ENCODE measurements at places on chromosomes 5 and 9. TPM values are rescaled to one million over a fixed set of nuclear protein-coding genes. Genes with fewer than 3 reads are reported as not detected.

DNA sequence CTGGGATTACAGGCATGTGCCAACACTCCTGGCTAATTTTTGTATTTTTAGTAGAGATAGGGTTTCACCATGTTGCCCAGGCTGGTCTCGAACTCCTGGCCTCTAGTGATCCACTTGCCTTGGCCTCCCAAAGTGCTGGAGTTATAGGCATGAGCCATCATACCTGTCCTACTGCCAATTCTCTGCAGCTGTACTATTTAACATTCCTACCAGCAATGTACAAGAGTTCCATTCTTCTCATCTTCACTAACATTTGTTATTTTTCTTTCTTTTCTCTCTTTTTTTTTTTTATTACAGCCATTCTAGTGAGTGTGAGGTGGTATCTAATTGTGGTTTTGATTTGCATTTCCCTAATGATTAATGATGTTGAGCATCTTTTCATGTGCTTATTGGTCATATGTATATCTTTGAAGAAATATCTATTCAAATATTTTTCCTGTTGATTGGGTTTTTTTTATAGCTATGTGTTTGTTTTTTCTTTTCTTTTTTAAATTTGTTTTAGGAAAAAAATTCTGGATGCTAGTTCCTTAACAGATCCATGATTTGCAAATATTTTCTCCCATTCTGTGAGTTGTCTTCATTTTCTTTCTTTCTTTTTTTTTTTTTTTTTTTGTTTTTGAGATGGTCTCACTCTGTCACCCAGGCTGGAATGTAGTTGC lies 17.4 kb downstream of the ANKHD1 start:
- no peak for DNase-seq

GRCh38 chr9:89986190-89986589 lies 381.4 kb downstream of the GADD45G start:
- no peak for DNase-seq

GRCh38 chr5:36743891-36744772 lies 132.4 kb upstream of the NIPBL start:
- DNase-seq, result no peak

The TRIP13 gene
- total RNA-seq, result 8.7 TPM

The STKLD1 gene
- total RNA-seq, result 0.32 TPM

DNA sequence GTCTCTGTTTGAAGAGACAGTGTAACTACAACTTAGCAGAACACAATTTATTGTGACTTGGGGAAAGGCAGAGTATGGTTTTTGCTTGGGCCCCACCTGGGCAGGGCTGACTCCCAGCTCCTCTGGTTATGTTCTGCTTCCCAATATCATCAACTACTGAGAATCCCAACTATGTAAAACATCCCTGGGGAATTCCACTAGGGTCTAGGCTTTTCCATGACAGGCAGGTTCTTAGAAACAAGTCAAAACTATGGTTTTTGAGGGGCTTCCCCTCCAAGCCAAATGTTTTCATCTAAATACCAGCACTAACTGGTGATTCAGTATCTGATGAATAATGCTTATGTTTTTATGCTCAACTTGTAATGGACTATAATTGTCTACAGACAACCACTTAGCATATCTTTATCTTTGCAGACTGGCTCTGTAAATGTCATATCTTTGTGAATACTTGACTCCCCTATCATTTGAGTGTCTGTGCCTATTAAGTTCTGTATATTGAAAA lies 409.5 kb downstream of the PDE4D start:
- DNase-seq, result no peak

- no peak for DNase-seq
Observed at GRCh38 chr9:127498298-127498697, 47.0 kb downstream of the LRSAM1 start.

GRCh38 chr9:20292002-20292401 lies 330.3 kb downstream of the MLLT3 start:
- DNase-seq, result no peak

DNA sequence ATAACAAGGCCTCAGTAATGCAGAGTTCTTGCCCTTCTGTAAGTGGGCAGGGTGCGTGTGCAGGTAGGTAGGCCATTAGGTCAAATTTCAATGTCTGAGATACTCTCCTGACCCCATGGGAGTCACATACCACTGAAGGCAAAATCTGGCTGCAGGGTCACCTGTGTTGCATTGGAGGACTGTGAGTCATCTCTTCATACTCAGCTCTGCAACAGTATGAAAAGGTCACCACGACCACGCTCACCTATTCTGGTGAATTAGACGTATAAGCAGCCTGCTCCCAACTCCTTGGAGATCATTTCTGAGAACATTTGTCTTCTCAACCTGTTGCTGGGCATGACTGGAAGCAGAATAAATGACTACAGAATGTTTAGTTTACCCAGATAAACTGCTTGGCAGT lies 599.8 kb downstream of the PDE4D start:
- no peak for DNase-seq

DNA sequence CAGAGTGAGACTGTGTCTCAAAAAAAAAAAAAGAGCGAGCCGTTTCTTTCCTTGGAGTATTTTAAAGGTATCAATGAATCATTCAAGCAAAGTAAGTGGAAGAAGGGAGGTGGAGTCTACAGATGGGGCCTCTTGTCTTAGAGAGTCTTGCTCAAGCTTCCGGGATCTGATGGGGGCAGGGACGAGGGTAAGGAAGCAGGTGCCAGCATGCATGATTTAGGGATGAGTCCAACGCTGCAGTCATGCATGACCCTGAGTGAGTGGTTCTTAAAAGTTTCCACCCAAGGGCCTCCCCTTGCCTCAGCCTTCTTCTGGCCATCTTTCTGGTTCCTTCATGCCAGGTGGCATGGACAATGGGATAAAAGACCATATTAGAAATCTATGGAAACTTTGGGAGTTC lies 79.6 kb downstream of the MYO10 start:
- no peak for DNase-seq

The PCDHGA1 gene
- 1.2 TPM for total RNA-seq

DNA sequence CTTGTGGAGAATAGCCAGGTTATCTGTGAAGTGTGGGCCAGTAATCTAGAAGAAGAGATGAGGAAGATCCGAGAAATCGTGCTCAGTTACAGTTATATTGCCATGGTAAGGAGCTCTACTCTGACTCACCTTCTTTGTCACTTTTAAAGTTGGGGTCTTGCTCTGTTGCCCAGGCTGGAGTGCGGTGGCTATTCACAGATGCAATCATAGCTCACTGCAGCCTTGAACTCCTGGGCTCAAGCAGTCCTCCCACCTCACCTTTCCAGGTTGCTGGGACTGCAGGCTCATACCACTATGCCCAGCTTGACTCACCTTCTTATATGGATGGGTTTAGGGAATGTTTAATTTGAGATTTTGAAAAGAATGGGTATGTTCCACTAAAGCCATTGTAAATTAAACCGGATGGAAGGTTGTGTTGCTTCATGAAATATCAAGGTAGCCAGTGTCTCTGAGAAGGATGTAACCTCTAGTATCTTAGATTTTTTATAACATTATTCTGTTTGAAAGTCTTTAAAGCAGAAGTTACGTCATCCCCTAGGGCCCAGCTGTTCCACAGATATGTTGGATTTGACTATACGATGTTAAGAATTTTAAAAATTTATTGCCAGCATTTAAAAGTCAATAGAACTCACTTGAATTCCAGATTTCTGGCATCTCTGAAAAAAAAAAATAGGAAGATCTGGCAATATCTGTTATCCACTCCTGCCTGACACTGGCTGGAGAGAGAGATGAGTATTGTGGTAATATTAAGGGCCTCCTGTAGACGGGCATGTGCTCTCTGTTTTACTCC lies 5.1 kb downstream of the CNOT8 start:
- no peak for DNase-seq

DNA sequence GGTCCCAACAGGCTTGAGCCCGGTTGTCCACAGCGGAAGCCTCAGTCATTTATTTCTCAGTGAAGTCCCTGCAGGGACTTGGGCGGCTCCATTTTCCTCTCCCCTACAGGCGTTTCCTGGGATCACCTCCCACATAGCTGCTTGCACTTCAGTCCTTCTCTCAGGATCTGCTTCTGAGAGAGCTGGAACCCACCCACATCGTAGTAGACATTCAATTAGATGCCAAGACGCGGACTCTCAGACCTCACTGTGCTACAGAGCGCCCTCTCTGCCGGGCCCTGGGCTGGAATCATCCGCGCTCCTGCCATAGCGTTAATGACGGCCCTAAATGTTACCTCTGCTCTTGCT lies 54.0 kb upstream of the ROR2 start:
- no peak for DNase-seq

DNA sequence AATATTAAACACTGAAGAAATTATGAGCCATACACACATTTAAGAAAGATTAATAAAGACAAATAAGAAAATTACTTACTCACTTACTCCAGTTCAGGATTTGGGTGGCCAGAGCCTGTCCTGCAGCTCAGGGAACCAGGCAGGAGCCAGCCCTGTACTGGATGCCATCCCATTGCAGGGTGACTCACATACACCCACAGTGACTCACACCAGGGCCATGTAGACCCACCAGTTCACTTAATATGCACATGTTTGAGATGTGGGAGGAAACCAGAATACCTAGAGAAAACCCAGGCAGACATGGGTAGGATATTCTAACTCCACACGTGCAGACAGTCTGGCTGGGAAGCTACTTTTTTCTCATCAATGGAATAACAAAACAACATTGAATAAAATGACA lies 49.6 kb upstream of the ADRB2 start:
- DNase-seq, result no peak

The MARVELD2 gene
- 5.9 TPM for total RNA-seq

DNA sequence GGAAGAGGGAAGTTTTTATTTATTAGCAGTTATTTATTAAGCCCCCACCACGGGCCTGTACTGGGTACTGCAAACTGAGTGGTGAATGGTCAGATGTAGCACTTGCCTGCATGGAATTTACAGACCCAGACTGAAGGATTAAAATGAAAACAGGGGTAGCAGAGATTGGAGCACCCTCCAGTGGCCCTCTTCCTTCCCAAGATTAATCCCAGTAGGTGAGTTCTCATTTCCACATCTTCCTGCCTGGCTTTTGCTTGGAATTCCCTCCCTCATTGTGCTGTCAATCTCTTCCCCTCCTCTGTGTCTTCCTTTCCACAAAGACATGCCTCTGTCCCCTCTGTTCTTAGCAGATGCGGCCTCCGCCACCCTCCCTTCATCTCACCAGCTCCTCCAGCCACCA lies 39.2 kb downstream of the MVB12B start:
- no peak for DNase-seq

- DNase-seq, result no peak
Observed at GRCh38 chr5:17359451-17360011, 138.5 kb upstream of the TAF11L2 start.

DNA sequence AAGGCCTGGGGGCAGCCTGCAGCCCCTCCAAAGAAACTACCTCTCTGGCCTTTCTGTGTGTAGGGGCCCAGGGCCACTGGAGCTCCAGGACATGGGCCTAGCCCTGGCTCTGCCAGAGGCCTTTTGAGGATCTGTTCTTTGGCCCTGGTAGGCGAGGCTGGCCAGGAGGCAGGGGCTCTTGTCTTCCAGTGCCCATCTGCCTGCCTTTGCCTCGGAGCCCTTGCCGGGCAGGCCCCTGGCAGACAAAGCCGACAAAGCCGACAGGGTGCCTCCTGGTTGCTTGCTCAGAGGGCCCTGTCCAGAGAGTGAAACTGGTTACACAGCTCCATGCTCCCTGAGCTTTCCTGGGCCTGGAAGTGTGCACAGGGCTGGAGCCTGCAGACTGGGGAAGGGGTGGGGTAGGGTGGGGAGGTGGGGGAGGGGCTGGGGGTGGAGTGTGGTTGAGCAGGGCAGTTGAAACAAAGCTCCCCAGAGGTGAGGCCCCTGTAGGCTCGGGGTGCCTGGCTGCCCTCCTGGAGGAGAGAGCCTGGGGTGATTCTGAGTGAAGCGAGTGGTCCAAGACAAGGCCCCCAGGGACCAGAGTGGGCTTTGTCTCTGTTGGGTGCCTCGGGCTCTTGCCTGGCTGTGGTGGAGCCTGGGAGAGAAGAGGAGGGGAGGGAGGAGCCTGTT lies 29.3 kb downstream of the PTPA start:
- DNase-seq, result no peak

DNA sequence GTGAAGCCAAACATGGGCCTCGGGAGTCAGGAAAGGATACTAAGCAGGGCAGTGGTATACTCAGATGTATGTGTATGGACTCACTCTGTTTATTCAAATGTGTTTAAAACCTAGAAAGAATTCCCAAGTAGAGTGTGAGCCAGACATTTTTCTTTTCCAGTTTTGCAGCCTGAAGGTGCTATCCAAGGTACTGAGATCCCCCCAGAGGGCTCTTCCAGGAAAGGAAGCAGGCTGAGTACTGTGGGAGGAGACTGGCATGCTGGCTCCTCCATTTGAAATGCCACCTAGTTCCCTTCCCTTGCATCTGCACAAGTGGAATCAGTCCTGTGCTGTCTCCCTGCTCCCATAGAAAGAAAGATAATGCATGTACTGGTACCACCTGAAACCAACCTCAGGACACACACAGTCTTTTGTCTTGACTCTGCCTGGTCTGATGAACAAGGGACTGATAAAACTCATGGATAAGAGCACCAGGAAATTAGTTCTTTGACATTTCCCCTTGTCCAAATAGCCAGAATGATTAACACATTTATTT lies 85.9 kb downstream of the HRH2 start:
- no peak for DNase-seq

- no peak for DNase-seq
Observed at GRCh38 chr5:89208811-89209210, 325.8 kb upstream of the MEF2C start.

DNA sequence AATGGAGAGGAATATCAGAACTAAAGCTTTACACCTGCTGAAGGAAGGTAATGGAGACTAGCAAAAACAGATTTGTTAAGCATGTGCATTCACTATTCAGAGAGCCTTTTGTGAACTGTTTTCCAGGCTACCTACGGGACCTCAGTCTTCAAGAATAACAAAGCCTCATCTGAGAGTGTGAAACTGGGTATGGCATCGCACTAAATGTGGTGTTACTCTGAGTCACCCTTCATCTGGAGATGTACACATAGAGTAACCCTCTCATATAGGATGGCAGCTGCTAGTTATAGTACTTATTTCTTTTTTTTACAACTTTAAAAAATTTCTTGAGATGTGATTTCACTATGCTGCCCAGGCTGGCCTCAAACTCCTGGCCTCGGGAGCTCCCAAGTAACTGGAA lies 306.8 kb downstream of the ZNF608 start:
- DNase-seq, result no peak

DNA sequence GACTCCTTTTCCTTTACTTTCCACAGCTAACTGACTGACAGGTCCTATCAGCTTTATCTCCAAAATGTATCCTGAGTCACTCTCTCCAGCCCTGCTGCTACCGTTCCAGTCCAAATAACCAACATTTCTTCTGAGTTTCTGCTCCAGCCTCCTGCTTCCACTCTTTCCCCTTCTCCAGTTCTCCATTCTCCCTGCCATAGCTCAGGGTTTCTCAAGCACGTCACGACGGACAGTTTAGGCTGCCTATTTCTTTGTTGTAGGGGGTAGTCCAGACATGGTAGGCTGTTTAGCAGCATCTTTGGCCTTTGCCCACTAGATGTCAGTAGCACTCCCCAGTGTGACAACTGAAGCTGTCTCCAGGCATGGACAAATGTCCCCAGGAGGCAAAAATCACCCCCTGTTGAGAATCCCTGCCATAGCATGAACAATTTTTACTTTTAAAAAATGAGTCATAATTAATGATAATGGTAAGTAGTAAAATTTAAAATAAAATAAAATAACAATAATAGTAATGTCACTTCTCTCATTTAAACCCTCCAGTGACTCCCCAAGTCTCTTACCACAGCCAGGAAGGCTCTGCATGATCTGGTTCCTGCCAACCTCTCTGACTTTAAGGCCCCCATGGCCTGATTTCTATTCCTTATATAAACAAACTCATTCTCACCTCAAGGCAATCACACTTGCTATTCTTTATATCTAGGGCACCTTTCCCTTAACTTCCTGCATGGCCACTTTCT lies 105.4 kb upstream of the FER start:
- DNase-seq, result no peak

All from urinary bladder (tissue), 4 donors.